ENCODE measurements at places on chromosomes 7 and 10.

- no peak for DNase-seq
These were observed 987.9 kb downstream of the KCNMA1 start for GRCh38 chr10:76649723-76650127.

GRCh38 chr10:16527452-16527851 is 5.8 kb upstream of the C1QL3 start:
- no peak for DNase-seq

GRCh38 chr7:80618096-80618495 is 20.3 kb upstream of the CD36 start:
- DNase-seq = no peak

- no peak for DNase-seq
These were observed 559.2 kb downstream of the PTPRN2 start for GRCh38 chr7:158028290-158028941.

GRCh38 chr10:23693925-23694324 is 255.1 kb downstream of the OTUD1 start:
- no peak for DNase-seq

DNA sequence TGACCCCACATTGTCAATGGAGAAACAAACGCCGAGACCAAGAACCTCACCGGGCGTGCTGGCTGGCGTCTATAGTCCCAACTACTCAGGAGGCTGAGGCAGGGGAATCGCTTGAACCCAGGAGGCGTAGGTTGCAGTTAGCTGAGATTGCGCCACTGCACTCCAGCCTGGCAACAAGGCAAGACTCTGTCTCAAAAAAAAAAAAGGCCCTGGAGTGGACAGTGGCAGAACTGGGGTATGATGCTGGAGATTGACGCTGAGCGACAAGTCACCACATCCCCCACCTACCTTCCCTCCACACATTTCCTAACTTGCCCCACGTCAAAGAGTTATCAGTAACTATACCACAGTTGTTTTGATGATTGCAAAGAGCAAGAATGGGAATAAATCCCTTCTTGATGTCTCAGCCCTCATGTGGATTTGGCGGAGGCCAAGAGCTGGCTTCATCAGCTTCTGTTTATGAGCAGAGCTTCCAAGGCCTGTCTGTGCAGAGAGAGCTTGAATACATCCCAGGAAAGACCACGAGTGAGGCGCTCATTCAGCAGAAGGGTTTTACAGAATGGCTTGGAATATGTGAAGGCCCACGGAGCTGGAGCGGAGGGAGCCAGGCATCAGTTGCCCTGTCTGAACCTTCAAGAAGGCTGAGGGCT is 28.0 kb upstream of the TNS3 start:
- DNase-seq = no peak

DNA sequence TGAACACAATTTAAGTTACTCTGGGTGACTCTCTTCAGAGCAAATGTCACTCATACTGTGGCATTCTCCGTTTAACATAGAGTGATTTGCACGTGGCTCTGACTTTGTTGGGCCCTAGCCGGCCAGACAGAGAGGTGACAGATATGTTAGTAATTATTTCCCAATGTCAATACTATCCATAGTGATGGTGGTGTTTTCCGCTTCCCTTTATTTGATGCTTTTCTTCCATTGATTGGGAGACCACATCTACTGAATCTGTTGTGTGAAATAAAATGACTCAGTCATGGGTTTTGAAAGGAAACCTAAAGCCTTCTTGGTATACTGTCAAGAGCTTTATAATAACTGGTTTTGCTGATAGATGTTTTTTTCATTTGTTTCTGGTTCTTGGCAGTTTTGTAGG is 7.4 kb downstream of the AVL9 start:
- DNase-seq = no peak

DNA sequence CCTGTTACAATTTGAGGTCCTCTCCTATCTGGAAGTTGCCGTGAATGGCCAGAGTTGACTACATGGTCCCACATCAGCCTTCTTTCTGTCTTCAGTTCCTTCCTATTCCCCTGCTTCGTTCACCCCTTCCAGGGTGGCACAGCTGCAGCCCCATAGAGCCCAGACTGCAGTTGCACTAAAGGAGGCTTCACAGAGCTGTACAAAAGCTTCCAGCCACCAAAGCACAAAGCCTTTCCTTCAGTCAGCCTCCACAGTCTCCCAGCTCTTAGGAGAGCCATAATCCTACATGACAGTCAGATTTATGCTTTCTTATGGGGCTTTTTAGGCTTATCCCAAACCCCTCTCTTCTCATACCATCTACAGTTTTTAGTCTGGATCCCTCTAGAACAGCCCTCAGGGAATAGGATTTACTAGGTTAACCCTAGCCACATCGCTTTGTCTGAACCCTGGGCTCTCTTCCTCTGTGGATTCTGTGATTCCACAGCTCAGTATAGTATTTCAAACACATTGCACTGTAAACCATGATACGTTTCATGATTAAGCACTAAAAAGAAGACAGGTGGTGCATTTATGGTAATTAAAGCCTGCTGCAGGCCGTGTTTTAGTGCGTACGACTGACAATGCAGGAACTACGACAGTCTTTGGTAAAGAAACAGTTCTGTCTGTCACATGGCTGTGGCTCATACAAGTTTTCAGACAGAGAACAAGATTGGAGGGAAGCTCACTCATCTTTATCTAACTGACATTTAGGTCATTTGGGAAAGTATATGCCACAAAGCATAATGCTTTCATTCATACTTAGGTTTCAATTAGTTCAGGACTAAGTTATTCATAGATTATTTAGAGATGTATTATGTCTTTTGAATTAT is 208.3 kb upstream of the KMT2E start:
- no peak for DNase-seq

GRCh38 chr10:1166828-1167275 is 110.7 kb downstream of the WDR37 start:
- DNase-seq = no peak

DNA sequence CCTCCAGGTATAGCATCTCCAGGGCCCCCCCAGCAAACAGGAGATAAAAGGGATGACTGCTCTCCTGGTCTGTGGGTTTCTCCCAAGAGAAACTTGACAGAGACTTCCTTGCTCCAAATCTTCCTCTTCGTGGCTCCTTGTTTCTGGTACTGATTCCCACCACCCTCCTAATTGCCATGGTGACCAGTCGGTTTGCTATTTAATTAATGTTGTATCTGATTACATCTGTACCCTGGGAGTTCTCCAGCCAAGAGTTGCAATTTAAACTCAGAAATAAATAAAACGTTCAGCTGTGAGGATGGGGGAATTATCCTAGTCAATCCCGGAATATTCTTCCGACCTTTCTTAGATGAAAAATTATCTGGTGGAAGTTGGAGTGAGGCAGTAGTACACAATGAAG is 264.7 kb downstream of the PAXIP1 start:
- no peak for DNase-seq

- DNase-seq = no peak
These were observed 9.9 kb upstream of the DNAAF5 start for GRCh38 chr7:716636-717035.

DNA sequence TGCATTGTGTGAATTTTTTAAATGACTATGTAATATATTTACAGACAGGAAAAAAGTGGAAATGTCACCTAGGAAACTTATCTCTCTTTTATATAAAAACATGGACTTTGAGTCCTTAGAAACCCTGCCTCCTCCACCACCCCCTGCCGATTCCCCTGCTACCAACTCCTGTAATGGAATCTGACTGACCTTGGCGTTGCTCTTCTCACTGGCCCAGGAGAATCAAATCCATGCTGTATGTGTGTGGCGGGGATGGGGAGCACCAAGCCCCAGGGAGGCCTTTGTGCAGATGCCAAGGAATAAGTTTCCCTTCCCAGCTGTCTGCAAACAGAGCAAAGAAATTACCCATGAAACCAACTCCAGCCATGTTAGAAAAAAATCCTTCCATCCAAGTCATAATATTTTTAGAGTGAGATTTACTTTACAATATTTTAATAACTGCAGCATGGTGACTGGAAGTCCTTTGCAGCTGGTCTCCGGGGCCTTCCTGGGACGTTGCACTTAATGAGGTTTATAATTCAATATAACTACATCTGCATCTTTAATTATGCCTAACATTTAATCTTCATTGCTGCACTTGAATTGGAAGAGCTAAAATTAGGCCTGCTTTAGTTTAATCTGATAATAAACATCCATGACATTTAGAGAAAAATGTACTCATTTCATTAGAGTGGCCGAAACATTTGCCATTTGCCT is 111.4 kb upstream of the CACUL1 start:
- no peak for DNase-seq

- no peak for DNase-seq
These were observed 55.2 kb downstream of the MAGI2 start for GRCh38 chr7:79398138-79398749.

- DNase-seq = no peak
These were observed 199.2 kb upstream of the KIAA1217 start for GRCh38 chr10:24009736-24010135.

DNA sequence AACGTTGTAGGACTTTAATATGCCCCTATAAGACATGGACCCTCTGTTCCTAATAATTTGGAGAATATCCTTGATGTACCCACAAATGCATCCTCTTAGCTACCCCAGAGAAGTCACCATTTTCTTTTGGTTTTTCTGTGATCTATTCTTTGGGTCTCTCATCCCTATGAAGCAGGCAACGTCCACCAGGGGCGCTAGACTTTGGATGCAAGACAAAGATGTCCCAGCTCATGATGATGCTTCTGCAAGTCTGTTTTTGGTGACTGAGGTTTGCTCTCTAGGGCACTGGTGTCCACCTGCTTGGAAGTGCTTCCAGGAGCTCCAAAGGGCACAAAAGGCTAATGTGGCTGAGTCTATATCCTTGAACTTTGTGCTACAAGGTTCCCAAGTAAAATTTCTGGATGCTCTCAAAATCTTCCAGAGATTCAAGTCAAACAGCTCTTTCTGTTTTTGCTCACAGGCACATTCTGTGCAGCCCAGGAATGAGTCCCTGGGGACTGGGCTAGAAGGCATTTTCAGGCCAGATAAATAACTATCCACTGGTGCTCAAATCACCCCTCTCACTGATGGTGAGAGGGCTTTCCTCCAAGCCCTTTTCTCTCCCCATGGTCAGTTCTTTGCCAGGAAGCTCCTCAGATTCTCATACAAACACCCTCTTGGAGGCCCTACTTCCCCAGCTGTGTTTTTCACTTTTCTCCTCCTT is 166.4 kb downstream of the C7orf25 start:
- DNase-seq = no peak

DNA sequence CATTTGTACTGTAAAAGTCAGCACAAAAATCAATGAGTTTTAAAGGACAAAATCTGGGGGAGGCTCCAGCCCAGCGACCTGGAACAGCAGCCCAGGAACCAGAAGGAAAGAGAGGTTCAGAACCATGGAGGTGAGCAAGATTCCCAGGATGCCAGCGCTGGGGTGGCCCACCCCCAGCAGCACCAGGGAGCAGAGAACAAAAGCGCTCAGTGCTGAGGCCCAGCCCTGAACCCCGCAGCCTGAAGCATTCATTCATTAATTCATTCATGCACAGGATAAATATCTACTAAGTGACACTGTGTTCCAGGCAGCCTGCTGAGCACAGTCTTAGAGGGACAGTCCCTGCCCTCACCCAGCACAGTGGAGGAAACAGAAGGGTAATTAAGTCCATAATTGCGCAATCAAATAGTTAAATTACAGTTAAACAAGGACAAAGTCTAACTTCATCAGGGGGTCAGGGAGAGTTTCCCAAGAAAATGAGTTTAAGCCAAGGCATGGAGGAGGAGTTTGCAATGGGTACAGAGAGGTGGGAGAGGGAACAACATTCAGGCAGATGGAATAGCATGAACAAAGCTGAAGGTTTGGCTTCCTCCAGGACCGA is 202.3 kb downstream of the GRID1 start:
- no peak for DNase-seq

DNA sequence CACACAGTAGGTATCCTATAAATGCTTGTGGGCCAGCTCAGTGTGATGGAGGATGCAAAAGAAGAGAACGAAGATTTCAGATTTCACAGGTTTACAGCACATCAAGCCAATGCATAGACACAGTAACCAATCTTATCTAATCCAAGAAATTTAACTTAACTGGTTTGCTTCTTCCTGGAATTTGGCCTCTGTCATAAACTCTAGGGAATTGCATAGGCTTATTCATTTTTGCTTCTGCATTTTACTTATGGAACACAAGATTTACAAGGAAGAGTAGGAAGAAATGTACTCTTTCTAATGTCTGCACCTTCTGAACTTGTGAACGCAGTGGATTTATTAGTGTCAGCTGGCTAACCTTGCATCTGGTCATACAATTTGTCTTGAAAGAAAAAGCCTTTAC is 389.4 kb upstream of the NPVF start:
- no peak for DNase-seq

- no peak for DNase-seq
These were observed 97.0 kb downstream of the BICC1 start for GRCh38 chr10:58609532-58610150.

DNA sequence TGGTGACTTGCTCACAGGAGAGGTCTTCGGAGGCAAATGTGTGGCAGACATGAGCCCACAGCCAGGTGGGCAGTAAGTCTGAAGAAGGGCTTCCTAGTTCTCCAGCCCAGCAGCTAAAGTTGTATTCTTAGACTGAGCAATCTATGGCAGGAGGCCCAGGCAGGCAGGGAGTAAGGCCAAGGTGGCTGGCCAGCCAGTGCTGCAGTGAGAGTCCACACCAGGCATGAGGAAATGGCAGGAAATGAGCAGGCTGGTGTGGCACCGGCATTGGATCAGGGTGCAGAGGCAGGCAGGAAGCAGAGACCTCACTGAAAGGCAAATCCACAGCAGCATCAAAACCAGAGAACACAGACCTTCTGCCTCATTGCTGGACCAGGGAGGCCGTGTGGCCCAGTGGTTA is 84.6 kb upstream of the PDE1C start:
- no peak for DNase-seq

- DNase-seq = no peak
These were observed 26.5 kb upstream of the TRIL start for GRCh38 chr7:28984631-28985030.

- no peak for DNase-seq
These were observed 431.6 kb upstream of the GALNT17 start for GRCh38 chr7:70700055-70700940.

- DNase-seq = no peak
These were observed 67.8 kb downstream of the ZNF365 start for GRCh38 chr10:62442006-62442405.

GRCh38 chr10:117502421-117503243 is 39.9 kb upstream of the EMX2 start:
- no peak for DNase-seq

All from stimulated activated CD4-positive, alpha-beta T cell treated with anti-CD3 and anti-CD28 coated beads, Interleukin-15, amount 100 ng/mL, for 1 hour (primary cell).